Neural crest cell (in vitro differentiated cells): ENCODE measurements at places on chromosomes 12 and 14. TPM values are rescaled to one million over a fixed set of nuclear protein-coding genes. Genes with fewer than 3 reads are reported as not detected.

DNA sequence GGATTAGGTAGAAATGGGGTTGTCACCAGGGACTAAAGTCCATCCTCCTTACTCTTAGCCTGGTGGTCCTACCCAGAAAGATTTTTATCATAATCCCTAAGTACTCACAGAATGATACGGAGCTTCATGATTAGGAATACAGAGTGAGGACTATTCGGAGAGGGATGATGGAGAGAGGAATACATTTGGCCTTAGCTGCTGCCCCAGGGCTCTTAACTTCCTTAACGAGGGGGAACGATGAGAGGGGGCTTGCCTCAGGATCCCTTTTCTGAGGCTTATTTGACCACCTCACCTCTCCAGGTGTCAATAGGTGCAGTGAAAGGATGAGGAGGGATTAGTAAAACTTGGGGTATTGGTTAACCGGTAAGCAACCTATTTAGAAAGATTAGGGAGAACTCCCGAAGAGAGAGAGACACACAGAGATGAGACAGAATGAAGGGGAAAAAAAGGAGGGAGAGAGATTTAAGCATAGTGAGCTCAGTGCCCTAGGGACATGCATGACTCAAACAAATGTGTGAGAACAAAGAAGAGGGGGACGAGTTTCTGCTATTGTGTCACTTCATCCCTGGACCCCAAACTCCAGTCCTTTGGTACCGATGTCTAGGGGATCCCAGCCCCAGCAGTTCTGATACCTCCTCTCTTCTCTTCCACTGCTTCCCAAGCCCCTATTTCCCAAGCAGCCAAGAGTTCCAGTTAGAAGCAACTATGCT, 1.1 kb downstream of the NFE2 start:
- H3K4me1 ChIP-seq, result peaks cover 36% of the 10 kb centered on the region
- peaks cover 52% of the 10 kb centered on the region for H3K27me3 ChIP-seq
- H3K27ac ChIP-seq, result no peak overlapping the region
- H3K36me3 ChIP-seq, result no peaks in the 10 kb centered on the region
- no peak overlapping the region for H3K4me3 ChIP-seq

DNA sequence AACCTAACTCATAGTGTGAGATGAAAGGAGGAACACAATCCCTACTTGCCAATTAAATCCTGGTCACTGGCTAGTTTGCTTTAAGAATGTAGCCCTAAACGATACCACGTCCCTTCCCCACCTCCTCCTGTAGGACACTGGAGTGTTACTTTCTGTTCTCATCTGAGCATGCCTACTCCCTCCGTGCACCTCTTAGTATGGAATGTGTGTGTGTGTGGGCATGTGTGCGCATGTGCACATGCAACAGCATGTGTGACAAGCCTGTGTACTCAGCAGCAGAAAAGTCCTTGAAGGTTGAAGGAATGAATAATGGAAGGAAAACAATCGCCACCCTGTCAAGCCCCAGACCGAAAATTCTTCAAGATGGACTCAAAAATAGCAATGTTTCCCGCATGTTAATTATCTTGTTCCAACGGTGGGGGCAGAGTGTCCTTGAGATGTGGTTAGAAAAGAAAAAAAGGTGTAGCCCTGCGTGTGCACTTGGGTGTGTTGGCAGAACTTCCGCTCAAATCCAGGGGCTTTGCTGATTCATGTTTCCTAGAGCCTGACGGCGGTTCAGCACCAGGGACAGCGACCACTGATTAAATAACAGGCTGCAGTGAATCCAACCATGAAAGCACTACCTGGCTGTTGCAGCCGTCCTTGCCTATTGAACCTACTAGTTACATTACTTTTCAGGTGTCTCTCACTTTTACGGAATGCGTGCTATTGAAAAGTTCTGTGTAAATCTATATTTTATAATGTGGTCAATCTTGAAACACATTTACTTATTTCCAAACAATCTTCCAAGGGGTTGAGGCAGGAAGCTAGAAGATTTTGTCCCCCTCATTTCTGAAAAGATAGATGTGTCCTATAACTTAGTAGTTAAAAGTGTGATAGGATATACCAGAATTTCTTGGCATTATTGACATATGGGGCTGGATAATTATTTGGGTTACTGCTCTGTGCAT, 79.8 kb downstream of the SRRM4 start:
- H3K4me3 ChIP-seq, result no peak overlapping the region
- no peaks in the 10 kb centered on the region for H3K36me3 ChIP-seq
- peak; percentile 77 for DNase-seq
- no peak overlapping the region for H3K27ac ChIP-seq
- H3K4me1 ChIP-seq, result no peaks in the 10 kb centered on the region

- peaks cover 12% of the 10 kb centered on the region for H3K36me3 ChIP-seq
- H3K4me3 ChIP-seq, result no peak overlapping the region
- no peaks in the 10 kb centered on the region for H3K27me3 ChIP-seq
- H3K27ac ChIP-seq, result no peak overlapping the region
- no peak for DNase-seq
Measured at GRCh38 chr12:123987022-123987421, 14.0 kb downstream of the ZNF664 start.

DNA sequence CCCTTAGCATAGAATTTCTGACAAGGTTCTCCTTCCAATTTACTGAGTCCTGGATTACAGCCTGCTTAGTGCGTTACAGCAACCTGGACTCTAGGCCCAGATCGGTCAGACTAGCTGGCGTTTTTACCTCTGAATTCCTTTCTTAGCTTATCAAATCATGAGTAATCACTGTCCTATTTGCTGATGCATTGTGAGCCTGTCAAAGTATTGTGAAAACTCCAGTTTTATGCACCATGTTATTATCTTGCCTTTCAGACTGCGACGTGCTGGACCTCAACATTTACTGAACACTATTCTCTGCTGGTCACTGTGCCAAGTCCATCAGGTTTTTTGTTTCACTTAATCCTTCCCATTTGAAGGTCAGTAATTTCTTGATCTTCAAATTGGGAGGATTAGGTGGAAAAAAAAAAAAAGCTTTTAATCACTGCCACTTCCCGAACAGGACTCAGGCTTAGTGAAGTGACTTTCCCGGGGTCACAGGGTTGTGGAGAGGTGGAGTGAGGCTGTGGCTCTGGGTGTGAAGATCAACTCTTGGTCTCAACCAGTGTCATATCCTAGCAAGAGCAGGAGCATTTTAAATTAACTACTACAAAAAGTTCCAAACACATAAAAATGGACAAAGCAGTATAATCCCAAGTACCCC, 31.2 kb downstream of the FBXO21 start:
- H3K4me3 ChIP-seq, result no peak overlapping the region
- no peak for DNase-seq
- H3K36me3 ChIP-seq, result peaks cover 11% of the 10 kb centered on the region
- no peaks in the 10 kb centered on the region for H3K4me1 ChIP-seq
- H3K27me3 ChIP-seq, result no peaks in the 10 kb centered on the region

- H3K4me1 ChIP-seq, result peaks cover 71% of the 10 kb centered on the region
- H3K27ac ChIP-seq, result peak overlapping the region; percentile 91
- H3K36me3 ChIP-seq, result peaks cover 2% of the 10 kb centered on the region
- no peaks in the 10 kb centered on the region for H3K27me3 ChIP-seq
- peak; percentile 81 for DNase-seq
Measured at GRCh38 chr14:68691031-68691791, 101.7 kb downstream of the ZFP36L1 start.

GRCh38 chr14:73726025-73726961, 12.1 kb upstream of the PNMA1 start:
- DNase-seq, result no peak
- H3K4me1 ChIP-seq, result peaks cover 30% of the 10 kb centered on the region
- peaks cover 14% of the 10 kb centered on the region for H3K36me3 ChIP-seq
- H3K4me3 ChIP-seq, result no peak overlapping the region
- H3K27ac ChIP-seq, result no peak overlapping the region

GRCh38 chr14:44297437-44297836, 209.6 kb downstream of the FSCB start:
- H3K27me3 ChIP-seq, result no peaks in the 10 kb centered on the region
- H3K27ac ChIP-seq, result no peak overlapping the region
- no peak for DNase-seq
- H3K4me1 ChIP-seq, result no peaks in the 10 kb centered on the region

DNA sequence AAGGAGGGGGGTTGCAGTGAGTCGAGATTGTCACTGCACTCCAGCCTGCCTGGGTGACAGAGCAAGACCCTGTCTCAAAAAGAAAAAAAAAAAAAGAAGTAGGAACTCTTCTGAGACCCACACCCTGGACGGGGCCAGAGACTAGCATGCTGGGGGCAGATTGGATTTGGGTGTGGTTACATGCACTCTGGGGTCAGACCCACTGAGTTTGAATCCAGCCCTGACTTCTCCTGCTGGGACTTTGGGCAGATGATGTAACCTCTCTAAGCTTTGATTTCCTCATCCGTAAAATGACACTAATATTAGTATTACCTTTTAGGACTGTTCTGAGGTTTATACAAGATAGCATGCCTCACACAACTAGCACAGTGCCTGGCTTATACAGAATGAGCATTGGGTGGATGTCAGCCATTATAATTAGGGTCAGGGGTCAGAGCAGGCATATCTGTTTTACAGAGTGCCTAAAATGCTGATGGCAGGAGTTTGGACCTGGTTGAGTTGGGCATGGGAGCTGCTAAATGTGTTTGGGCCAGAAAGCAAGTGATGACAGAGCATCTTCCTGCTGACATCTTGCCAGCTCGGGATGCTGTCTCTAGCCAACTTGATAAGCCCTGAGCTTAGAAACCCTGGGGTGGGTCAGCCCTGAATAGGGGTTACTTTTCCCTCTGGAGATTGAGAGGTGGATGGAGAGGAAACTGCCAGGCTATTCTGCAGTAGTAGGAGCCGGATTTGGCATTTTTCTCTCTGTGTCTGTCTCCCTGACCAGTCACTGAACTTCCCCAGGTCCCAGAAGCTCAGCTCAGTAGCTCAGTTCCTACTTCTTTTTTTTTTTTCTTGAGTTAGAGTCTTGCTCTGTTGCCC, 15.5 kb downstream of the TPCN1 start:
- no peak overlapping the region for H3K27ac ChIP-seq
- no peak for DNase-seq
- H3K27me3 ChIP-seq, result no peaks in the 10 kb centered on the region
- no peak overlapping the region for H3K4me3 ChIP-seq
- peaks cover 20% of the 10 kb centered on the region for H3K4me1 ChIP-seq

GRCh38 chr14:28902930-28903329, 136.3 kb downstream of the FOXG1 start:
- no peaks in the 10 kb centered on the region for H3K36me3 ChIP-seq
- no peak for DNase-seq
- H3K4me3 ChIP-seq, result no peak overlapping the region
- no peaks in the 10 kb centered on the region for H3K4me1 ChIP-seq
- H3K27me3 ChIP-seq, result peaks cover 7% of the 10 kb centered on the region
- H3K27ac ChIP-seq, result no peak overlapping the region

DNA sequence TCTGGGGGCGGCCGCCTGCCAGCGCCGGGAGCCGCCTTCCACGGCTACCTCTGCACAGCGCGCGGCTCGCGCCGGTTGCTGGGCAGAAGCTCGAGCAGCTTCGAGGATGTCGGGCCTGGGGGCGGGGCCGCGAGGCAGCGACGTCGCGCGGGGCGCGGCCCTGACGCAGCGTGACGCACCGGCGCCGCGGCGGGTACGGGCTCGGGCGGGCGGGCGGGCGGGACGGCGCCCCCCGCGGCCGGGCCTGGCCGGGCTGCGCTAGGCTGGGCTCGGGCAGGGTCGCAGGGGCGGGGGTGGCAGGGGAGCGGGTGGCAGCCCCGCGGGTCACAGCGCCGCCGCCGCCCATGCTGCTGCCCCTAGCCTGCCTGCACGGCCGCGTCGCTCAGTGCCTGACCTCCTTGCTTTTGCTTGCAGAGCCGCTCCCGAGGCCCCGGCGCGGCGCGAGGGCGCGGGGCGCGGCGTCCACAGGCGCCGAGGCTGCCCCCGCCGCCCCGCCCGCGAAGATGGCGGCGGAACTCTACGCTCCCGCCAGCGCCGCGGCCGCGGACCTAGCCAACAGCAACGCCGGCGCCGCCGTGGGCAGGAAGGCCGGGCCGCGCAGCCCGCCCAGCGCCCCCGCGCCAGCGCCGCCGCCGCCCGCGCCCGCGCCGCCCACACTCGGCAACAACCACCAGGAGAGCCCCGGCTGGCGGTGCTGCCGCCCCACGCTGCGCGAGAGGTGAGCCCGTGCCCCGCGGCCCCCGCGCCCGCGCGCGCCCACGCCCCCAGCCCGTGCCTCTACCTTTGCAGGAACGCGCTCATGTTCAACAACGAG, at the start of gene BTBD6:
Gene BTBD6 (plus strand): TSS at position 166 of the 814 bp plus-strand sequence. CDS start 179 bp downstream, at position 345.
- H3K27me3 ChIP-seq, result no peaks in the 10 kb centered on the region
- H3K4me3 ChIP-seq, result peak within 1 kb of the TSS; percentile 86
- peak within 1 kb of the TSS; percentile 62 for H3K27ac ChIP-seq
- H3K4me1 ChIP-seq, result peaks cover 25% of the 10 kb centered on the region
- DNase-seq, result peak; percentile 76

DNA sequence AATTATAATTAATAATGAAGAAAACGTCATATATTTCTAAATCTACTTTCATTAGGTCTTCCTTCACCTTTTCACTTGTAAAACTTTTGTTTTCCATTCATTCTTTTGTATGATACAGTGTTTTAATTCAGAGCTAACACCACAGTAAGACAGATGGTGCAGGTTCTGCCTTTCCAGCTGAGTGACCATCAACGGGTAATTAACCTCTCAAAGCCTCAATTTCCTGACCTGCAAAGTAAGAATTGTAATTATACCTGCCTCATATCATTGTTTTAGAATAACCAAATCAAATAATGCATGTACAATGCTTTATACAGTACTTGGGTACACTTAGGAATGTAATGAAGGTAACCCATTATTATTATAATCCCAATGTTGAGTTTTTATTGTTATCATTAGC, 157.6 kb downstream of the FOXA1 start:
- DNase-seq, result no peak
- no peak overlapping the region for H3K27ac ChIP-seq
- peaks cover 17% of the 10 kb centered on the region for H3K36me3 ChIP-seq
- no peaks in the 10 kb centered on the region for H3K27me3 ChIP-seq

GRCh38 chr12:94289461-94290312, 141.3 kb downstream of the PLXNC1 start:
- no peaks in the 10 kb centered on the region for H3K27me3 ChIP-seq
- H3K36me3 ChIP-seq, result peaks cover 14% of the 10 kb centered on the region
- H3K4me1 ChIP-seq, result peaks cover 18% of the 10 kb centered on the region
- no peak overlapping the region for H3K27ac ChIP-seq
- no peak overlapping the region for H3K4me3 ChIP-seq

DNA sequence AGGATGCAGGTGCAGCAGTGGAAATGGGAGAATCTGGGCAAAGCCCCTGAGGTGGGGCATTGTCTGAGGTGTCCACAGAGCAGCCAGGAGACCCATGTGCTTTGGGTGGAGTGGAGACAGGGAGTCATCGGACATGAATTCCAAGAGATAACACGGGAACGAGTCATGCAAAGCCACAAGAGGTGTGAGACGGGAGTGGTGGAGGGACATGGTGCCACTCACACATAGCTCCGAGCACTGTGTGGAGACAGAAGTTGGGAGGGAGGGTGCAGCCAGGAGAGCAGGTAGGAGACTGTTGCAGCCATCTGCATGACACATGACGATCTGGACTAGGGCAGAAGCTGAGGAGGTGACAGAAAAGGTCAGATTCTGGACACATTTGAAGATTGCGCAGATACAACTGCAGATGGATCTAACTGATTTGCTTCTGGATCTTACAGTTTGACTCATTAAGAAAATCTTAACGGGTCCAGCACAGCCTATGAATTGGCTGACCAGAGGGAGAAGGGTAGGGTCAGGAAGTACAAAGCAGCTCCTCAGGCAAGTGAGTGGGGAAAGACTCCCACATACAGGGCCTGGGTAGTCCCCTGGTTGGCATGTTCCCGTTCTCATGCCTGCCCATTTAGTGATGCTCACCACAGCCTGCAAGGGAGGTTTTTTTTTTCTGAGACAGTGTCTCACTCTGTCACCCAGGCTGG, 379.8 kb downstream of the FUT8 start:
- no peak overlapping the region for H3K4me3 ChIP-seq
- no peak overlapping the region for H3K27ac ChIP-seq
- no peaks in the 10 kb centered on the region for H3K36me3 ChIP-seq
- H3K4me1 ChIP-seq, result peaks cover 4% of the 10 kb centered on the region
- peaks cover 3% of the 10 kb centered on the region for H3K27me3 ChIP-seq

GRIN2B gene
- 1.0 and 1.1 TPM in 2 replicates for total RNA-seq

RNASE7 gene
- not detected in 2 replicates for total RNA-seq

LRRIQ1 gene
- total RNA-seq, result 3.8 and 4.3 TPM in 2 replicates

RAD51AP1 gene
- total RNA-seq, result 48.2 and 49.0 TPM in 2 replicates

KLHL33 gene
- 0.07 TPM in 1 of 2 replicates, not detected in the other for total RNA-seq
